ENCODE measurements at places on chromosomes 5 and 9.
A peak's percentile ranks its signal among the peaks of the same experiment; 100 is the strongest.

GRCh38 chr9:84943482-84944050 is 274.0 kb downstream of the NTRK2 start:
- DNase-seq: no peak

- DNase-seq: no peak
Observed at GRCh38 chr9:36867241-36867640, 166.8 kb downstream of the PAX5 start.

- DNase-seq: no peak
Observed at GRCh38 chr5:109863752-109864151, 174.0 kb downstream of the MAN2A1 start.

GRCh38 chr9:94802251-94802650 is 75.8 kb downstream of the AOPEP start:
- no peak for DNase-seq

- DNase-seq: no peak
Observed at GRCh38 chr5:106894964-106895363, 775.8 kb downstream of the EFNA5 start.

GRCh38 chr5:180222056-180222455 is 13.0 kb upstream of the RASGEF1C start:
- no peak for DNase-seq

DNA sequence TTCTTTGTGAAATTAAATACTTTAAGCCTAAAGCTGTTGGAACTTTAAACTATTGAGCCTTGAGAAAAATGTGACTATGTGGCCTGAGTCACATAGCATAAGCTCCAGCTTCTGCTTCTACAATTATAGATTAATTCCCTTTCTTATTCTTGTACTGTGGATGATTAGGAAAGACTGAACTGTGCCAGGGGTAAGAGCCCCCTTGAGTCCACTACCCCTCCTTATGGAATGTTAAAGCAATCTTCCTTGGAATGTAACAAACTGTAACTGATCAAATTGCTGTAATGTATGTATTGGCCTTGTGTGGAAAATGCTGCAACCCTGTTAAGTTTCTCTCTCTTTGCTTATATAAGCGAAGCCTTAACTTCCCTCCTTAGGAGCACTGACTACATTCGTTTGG is 273.2 kb downstream of the FAM170A start:
- no peak for DNase-seq

DNA sequence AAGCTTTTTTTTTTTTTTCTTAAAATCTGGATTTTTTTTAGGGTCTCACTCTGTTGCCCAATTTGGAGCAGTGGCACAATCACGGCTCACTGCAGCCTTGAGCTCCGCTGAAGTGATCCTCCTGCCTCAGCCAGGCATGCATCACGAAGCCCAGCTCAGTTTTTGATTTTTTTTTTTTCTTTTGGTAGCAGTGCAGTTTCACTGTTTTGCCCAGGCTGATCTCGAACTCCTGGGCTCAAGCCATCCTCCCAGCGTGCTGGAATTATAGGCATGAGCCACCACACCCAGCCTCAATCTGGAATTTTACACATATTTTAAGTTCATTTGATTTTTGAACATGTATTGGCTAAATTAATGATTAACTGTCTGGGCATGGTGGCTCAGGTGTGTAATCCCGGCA is 36.3 kb downstream of the TRIO start:
- DNase-seq: no peak

- no peak for DNase-seq
Observed at GRCh38 chr5:146626936-146627335, 110.9 kb upstream of the GPR151 start.

DNA sequence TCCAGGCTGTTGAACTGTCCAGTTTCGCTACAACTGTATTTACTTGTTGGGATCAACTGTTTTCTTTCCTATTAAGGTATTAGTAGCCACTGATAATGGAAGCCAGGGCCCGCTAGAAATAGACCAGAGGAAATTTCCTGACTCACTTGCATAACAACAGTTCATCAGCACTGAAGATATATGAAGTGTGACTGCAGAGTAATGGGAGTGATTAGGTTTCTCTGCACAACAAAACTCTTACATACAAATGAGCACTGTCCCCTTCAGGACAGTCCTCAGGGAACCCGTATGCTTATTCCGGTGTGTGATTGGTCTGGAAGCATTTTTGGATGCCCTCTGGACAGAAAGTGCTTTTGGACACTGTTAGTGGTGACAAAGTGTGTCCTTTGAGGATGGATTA is 55.3 kb downstream of the LIX1 start:
- no peak for DNase-seq

GRCh38 chr9:35832814-35833213 is 3.8 kb downstream of the TMEM8B start:
- no peak for DNase-seq

- DNase-seq: no peak
Observed at GRCh38 chr9:34961574-34962490, 3.7 kb downstream of the PHF24 start.

GRCh38 chr9:92245005-92245797 is 48.3 kb downstream of the IARS1 start:
- no peak for DNase-seq

GRCh38 chr5:113117543-113118115 is 141.0 kb downstream of the DCP2 start:
- DNase-seq: peak; percentile 31

DNA sequence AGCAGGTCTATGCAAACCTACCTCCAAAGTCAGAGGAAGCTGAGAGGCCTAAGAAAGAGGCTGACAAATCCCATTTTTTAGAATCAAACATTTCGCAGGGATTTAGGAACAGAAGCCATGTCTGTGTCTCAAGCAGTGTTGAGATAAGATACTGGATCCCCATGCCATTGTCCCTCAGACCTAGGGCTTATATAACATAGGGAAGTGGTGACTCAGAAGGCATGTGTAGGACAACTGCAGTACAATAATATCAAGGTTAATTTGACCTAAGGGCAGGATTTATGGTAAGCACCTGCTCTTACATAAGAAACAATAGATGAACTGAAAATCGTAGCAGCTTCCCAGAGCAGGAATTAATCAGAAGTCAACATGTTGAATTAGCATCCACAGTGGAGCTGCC is 459.4 kb downstream of the ANXA1 start:
- no peak for DNase-seq

- no peak for DNase-seq
Observed at GRCh38 chr5:7010591-7010990, 297.4 kb downstream of the TENT4A start.

GRCh38 chr5:171629628-171630349 is 155.8 kb upstream of the SMIM23 start:
- DNase-seq: peak; percentile 58

- no peak for DNase-seq
Observed at GRCh38 chr5:119274030-119274766, 81.6 kb upstream of the TNFAIP8 start.

DNA sequence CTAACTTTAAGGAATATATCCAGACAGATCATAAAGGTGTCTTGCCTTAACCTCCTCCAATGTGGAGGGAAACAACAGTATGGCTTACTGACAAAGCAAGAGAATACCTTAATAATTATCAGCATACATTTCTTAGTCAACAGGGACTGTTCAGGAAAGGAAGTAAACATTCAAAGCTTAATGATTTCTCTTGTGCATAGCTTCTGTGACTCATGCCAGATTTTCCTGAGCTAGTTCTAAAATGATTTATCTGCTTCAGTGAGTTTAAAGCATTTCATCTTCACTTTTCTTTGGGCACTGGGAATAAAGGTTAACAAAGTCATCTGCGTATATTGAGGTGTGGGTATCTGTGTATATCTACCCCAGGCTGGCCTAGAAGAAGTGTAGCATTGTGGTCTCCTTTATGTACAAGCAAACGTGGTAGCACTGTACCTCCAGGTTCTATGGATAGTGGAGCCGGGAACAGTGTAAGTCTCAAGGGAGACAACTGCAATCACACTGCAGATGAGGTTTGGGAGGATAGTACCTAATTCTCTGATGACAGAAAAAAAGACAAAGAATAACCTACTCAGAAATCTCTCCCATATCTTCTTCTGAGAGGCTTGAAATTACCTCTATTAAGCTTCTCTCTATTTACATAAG is 284.1 kb downstream of the HCN1 start:
- no peak for DNase-seq

DNA sequence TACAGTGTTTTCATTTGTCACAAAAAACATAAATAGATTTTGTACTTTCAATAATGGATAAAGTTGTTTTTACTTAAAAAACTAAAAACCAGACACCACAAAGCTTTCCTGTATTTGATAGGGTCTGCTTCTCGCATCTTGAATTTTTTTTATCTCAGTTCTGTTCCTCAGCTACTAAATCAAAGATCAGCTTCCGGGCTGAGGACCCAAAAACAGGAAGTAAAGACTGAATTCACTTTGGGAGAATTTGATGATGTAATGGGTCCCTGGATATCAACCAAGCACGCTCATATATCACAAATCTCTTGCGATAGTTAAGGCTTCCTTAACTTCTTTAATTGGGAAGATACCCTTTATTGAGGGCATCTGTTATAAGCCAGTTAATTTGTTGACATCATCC is 24.1 kb downstream of the ITK start:
- DNase-seq: no peak

GRCh38 chr5:95565280-95565920 is 10.5 kb downstream of the ARSK start:
- no peak for DNase-seq

GRCh38 chr9:107214915-107215314 is 68.2 kb upstream of the RAD23B start:
- no peak for DNase-seq

DNA sequence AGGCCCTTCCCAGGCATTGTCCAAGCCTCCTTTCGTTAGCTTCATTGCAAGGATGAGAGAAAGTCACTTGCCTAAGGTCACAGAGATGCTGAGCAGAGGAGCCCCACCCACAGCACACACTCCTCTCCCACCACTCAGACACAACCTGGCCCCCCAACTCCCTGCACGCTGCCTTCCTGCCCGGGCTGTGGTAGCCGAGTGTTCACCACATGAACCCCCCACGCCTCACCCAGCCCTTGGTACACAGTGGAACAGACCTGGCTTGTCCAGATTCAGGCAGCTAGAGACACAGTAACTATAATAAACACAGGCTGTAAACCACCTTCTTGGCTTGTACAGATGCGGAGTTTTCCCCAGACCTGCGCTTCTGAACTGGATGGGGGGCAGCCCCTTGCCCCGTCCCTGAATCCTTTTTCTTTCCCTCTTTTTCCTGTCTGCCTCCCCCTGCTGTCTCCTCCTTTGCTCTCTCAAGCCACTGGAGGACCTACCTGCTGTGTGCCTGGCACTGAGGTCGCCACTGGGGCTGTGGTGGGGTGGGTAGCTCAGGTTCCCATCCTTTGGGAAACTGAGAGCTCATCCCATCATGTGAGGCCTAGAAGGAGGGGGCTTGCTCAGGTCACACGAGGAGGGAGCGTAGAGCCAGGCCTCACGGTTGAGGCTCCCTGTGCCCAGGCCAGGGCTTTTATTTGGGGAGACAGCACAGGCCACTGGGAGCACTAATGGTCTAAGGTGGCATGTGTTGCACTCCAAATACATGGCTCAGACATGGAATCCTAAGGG is 55.7 kb upstream of the SYNPO start:
- no peak for DNase-seq

DNA sequence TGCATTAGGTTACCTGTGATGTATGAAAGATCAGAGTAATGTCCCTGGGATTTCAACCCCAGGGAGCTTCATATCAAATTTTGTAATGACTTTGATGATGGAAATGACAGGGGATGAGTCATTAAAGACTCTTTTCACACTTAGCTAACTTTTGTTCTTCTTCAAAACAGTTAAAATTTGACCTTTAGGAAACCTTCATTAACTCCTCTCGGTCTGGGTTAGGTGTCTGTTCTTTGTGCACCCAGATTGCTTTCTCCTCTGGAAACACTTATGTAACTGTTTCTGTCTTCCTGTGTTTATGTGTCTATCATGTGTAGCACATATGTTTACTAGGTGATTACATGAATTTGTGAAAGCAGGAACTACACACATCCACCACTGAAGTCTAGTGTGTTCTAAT is 1.6 kb downstream of the SRFBP1 start:
- no peak for DNase-seq

DNA sequence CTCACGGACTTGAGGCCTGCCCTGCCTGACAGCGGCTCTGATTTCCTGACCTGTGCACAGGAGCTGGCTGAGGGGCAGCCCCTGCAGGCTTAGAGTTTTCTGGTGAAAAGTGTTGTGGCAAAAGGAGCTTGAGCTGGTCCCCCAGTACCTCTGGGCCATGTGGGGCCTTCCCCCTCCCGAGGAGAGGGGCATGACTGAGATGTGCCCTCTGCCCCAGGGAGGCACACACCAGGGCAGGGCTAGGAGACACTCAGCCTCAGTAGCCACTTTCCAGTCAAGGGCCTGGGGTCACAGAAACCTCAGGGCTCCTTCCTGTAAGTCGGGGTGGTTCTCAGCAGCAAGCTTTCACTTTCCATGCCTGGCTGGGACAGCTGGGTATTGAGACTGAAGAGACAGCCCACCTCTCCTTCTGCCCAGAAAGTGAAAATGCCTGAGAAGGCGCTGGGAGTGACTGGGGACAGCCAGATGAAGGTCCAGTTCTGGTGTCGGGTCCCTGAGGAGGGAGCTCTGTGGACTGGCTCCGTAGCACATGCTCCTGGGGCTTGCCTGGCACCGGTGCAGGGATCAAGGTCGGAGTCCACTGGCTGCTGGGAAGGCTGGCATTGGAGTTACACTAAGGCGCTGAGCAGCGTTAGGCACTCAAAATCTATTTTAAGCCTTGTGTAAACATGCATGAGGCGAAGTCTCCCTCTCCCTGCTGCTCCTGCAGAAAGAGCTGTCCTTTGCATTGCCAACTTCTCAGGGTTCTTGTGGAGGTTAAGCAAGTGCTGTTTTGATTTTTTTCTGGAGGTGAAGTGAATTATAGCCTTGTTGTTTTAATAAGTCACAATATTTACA is 394.9 kb downstream of the GADD45G start:
- peak; percentile 36 for DNase-seq

GRCh38 chr5:180215783-180216630 is 7.0 kb upstream of the RASGEF1C start:
- no peak for DNase-seq

DNA sequence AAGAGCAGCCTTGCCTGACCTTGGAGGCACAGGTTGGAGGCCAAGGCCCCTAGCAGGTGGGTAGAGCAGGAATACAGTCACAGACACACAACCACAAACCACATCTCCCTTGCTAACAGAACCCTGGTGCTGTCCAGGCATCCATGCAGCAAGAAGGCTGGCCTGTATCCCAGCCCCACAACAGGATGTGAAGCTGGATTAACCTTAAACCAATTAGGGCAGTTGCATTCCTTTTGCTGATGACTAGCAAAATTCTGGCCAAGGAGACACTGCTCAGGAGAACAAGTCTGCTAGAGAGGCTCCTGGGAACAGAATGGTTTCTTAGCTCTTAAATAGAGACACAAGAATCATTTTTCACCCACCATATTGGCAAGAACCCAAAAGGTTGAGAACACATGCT is 97.8 kb downstream of the C5orf15 start:
- DNase-seq: no peak

DNA sequence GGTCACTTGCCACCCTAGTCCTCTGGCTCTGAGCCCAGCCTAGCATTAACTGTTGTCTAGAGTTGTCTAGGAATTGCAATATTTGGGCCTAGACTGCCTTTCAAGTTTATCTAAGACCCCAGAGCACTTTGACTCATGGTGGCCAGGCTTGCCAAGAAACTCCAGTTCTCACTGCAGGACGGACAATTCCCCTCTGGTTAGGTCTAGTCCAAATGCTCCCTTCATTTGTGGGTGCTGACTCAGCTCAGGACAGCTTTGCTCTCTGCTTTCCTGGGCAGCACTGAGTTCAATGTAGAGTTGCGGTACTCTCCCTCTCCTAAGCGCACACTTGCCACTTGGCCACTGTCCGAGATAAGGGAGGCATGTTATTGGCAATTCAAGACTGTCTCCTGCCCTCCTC is 619.4 kb downstream of the TLE1 start:
- DNase-seq: no peak

GRCh38 chr9:21153336-21154017 is 11.8 kb upstream of the IFNW1 start:
- DNase-seq: no peak
